ENCODE measurements at places on chromosomes 6 and 20.

- DNase-seq: peak; percentile 36
These were observed 16.3 kb downstream of the ACSS2 start for GRCh38 chr20:34892671-34893070.

DNA sequence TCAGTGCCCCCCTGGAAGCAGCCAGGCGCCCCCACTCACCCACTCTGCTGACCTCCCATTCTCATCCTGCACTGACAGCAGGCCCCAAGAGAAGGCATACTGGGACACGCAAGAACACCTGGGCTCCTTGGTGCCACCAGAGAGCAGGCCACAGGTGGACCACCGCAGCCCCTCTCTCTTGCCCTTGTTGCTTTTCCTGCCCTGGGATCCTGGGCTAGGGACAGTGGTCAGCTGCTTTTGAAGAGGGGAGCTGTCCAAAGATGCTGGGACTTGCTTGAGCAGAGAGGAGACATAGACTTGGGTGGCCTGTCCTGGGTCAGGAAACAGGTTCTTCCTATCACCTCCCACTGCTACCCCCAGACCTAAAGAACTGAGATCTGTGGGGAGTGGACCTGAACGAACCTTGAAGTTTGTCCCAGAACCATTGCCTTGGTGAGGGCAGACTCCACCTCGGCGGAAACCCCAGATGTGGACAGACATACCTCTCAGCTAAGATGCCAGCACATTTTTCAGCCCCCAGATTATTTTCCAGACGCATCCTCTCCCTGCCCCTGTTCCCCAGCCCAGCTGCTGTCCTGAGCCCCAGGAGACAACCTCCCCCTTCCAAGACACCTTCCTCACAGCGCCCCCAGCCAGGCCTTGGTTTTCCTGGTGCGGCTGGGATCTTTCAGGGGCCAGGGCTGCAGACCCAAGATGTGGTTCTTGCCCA lies 1.1 kb downstream of the GLP1R start:
- DNase-seq: no peak

DNA sequence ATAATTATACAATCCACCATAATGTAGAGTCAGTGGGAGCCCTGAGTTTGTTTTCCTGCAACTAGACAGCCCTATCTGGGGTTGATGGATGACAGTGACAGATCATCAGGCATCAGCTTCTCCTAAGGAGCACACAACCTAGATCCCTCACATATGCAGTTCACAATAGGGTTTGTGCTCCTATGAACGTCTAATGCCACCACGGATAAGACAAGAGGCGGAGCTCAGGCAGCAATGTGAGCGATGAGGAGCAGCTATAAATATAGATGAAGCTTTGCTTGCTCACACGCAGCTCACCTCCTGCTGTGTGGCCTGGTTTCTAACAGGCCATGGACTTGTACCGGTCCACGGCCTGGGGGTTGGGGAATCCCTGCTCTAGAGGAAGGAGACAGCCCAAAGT lies 25.9 kb downstream of the EDEM2 start:
- no peak for DNase-seq

GRCh38 chr20:47237715-47238114 lies 118.8 kb downstream of the ZMYND8 start:
- no peak for DNase-seq

- peak; percentile 54 for DNase-seq
These were observed at the start of gene ECHDC1 for GRCh38 chr6:127342946-127343808. ECHDC1 (minus strand) TSS chr6:127343609; CDS start chr6:127331028, 12,581 bp downstream.

DNA sequence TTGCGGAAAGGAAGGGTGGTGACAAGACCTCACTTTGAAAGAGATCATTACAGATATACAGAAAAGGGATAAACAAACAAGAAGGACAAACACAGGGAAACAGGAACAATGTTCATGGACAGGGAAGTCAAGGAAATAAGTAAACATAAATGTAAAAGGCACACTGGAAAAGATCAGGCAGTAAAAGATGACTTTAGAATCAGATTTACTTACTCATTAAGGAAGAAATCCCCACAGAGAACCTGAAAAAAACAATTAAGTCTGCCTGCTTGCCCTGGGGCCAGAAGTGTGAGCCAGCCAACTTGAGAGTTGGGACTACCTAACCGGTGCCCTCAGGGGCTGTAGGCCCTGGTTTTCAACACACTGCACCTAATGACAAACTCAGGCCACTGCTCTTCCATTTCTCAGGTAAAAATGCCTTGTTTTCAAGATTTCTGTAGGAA lies 1.7 kb downstream of the APMAP start:
- DNase-seq: no peak

GRCh38 chr20:21003902-21004301 lies 102.3 kb downstream of the LINC00237 start:
- no peak for DNase-seq

DNA sequence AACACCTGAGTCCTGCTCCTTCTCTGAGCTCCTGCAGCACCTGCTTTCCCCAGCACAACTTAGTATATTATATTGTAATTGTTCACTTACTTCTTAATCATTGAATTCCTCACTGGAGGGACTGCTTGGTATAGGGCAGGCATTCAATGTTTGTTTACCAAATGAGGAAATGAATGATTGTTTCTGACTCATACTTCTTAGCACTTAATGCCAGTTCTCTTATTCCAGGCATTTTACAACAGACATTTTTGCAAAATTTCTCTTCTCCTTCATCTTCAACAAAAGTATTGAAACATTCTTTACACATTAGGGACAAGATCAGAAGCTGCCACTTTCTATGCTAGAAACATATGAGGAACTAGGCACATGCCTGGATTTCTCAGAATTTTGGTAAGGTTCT lies 119.4 kb downstream of the TBX18 start:
- DNase-seq: peak; percentile 2

- DNase-seq: no peak
These were observed 85.1 kb downstream of the EYA2 start for GRCh38 chr20:46979603-46980241.

DNA sequence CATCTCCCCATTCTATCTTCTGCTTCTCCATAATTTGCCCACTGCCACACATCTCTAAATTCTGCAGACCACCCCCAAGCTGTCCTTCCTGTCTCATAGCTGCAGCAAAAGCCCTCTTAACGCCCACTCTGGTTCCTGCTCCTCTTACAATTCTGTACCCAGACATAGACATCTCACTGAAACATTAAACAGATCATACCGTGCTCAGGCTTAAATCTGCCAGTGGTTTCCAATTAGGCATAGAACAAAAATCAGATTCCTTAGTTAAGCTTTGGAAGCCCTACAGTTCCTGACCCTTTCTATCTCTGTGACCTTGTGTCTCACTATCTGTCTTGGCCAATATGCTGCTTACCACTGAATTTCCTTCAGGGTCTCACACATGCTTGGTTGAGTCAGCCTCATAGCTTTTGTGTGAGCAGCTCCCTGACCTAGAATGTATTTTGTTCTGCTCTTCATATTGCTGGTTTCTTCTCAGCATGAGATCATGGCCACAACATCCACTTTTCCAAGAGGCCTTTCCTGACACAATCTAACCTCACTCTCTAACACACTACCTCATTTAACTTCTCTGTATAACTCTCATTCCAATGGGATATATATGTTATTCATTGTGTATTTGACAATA lies 749.7 kb downstream of the MAFB start:
- no peak for DNase-seq

DNA sequence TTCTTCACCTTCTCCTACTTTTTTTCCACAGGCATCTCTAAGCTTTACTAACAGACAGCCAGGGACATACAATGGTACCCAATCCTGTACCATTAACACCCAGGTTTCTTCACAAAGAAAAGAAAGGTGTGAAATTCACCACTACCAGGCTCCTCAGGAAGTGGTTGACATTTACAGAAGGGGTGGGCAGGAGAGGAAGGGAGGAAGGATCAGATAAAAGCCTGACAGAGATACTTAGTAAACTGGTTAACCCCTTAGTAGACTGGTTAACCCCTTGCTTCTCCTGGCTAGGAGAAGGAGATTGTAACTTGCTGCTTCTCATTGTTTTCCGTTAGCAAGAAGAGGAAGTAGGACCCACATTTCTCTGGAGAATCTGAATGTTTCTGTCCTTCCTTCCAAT lies 7.2 kb downstream of the SAMD3 start:
- no peak for DNase-seq

DNA sequence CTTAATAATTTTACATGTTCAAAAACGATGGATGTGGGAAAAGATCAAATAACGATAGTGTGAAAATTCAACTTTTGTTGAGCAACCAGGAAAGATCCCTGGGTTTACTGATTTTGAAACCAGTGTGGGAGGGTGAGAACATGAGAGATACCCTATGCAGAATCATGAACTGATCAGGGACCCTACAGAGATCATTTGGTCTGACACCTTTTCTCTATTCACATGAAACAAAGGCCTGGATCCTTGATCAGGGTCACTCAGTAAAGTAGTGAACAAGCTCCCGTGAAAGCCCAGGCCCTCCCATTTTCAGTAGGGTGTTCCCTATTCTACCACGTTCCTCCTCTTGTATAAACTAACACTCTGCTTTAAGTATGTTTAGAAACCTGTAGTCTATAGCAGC lies 60.5 kb upstream of the DUSP22 start:
- DNase-seq: no peak

- DNase-seq: no peak
These were observed 142.1 kb downstream of the SMOC2 start for GRCh38 chr6:168583126-168583525.

DNA sequence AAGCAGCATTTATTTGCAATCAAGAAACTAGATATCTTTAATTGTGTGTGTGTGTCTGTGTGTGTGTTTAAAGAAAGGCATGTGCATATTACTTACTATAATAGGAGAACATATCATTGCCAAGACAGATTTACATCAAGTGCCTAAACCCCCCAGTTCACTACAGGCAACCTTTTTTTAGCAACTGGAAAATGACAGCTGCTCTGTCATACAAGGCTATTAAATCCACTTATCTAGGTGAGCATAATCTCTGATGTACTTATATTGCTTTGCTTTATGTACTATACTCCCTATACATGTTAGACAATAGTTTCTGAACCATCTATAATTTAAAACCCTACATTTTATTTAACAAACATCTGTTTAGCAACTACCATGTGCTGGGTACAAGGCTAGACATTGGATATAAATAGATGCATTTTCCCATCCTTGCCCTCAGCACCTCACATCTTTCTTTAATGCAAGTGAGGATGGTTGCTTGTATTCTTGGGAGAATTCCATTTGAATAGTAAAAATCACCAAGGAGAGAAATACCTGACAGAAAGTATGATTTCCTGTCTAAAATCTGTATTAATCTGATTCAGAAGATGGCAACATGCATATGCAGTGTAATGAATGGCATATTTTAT lies 398.3 kb downstream of the LAMA2 start:
- no peak for DNase-seq

- DNase-seq: peak; percentile 14
These were observed 622 bp downstream of the GPANK1 start for GRCh38 chr6:31663961-31664789.

- DNase-seq: no peak
These were observed 795 bp downstream of the MMP24OS start for GRCh38 chr20:35277127-35277526.

- no peak for DNase-seq
These were observed 91.9 kb upstream of the SLC24A3 start for GRCh38 chr20:19120569-19120968.

GRCh38 chr20:63772781-63773518 lies 33.4 kb downstream of the SLC2A4RG start:
- DNase-seq: no peak

- peak; percentile 9 for DNase-seq
These were observed 6.5 kb downstream of the CEP162 start for GRCh38 chr6:84220809-84221409.

- peak; percentile 17 for DNase-seq
These were observed 29.8 kb upstream of the ERVFRD-1 start for GRCh38 chr6:11141295-11141694.

DNA sequence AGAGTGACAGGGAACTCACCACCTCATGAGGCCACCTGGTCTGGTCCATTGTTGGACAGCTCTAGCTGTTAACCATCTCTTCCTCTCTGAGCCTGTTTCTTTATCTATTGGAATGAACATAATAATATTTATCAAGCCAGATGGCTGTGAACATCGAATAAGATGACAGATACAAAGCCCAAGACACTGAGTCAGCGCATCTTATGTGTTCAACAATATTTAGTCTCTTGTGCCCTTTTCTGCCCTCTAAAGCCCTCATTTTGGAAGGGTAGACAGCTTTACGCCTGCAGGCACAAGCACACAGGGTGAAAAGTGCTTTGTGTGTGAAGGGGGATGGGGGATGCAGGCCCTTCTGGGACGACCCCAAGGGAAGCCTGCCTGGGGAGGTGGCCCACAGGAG lies 164.0 kb downstream of the GRM4 start:
- no peak for DNase-seq

GRCh38 chr6:71404145-71404966 lies 115.7 kb downstream of the OGFRL1 start:
- no peak for DNase-seq

- no peak for DNase-seq
These were observed 333.9 kb upstream of the CNR1 start for GRCh38 chr6:88499845-88500699.

GRCh38 chr20:10179574-10180298 lies 38.9 kb upstream of the SNAP25 start:
- DNase-seq: no peak

GRCh38 chr6:47733879-47734558 lies 35.6 kb downstream of the ADGRF4 start:
- DNase-seq: no peak

GRCh38 chr20:7571521-7572055 lies 368.7 kb downstream of the HAO1 start:
- no peak for DNase-seq

- DNase-seq: no peak
These were observed 129.3 kb downstream of the KLHL32 start for GRCh38 chr6:97053643-97054411.

DNA sequence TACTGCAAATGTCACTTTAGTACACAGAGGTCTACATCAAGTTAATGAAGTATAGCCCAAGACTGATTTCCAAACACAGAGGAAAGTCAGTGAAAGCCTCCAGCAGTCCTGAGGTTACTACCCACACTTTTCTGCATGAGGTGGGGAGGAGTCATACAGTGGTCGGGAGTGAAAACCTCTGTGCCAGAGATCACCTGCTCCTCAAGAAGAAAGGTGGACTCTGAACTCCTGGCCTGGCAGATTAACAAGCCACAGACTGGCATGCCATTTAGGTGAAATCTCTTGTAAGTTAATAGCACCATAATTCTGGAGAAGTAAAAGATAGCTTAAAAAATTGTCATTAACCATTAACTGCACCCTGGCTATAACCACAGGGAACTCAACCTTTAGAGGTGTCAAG lies 125.0 kb upstream of the LAMP5 start:
- no peak for DNase-seq

DNA sequence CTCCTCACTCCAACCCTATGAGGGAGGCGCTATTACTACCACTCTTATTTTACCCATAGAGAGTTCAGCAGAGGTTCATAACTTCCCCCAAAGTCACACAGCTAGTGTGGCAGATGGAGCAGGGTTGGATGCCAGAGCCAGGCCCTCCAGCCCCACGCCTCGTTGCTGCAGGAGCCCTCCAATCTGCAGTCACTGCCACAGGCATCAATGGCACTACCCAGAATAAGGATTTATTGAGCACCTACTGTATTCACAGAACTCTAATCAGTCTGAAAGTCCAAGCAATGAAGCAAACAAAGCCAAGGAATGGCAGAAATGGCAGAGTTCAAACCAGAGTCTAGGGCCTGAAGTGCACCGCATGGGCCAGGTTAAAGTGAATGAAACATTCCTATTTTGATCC lies 144.9 kb downstream of the LPA start:
- no peak for DNase-seq

GRCh38 chr20:39850821-39851330 lies 838.2 kb downstream of the MAFB start:
- no peak for DNase-seq

GRCh38 chr6:138727182-138727581 lies 46.4 kb upstream of the CCDC28A start:
- no peak for DNase-seq

All from CD14-positive monocyte (primary cell).